CD4-positive, alpha-beta T cell treated with Interleukin-10 for 1 hour (primary cell): ENCODE measurements at places on chromosomes 11 and 22.

DNA sequence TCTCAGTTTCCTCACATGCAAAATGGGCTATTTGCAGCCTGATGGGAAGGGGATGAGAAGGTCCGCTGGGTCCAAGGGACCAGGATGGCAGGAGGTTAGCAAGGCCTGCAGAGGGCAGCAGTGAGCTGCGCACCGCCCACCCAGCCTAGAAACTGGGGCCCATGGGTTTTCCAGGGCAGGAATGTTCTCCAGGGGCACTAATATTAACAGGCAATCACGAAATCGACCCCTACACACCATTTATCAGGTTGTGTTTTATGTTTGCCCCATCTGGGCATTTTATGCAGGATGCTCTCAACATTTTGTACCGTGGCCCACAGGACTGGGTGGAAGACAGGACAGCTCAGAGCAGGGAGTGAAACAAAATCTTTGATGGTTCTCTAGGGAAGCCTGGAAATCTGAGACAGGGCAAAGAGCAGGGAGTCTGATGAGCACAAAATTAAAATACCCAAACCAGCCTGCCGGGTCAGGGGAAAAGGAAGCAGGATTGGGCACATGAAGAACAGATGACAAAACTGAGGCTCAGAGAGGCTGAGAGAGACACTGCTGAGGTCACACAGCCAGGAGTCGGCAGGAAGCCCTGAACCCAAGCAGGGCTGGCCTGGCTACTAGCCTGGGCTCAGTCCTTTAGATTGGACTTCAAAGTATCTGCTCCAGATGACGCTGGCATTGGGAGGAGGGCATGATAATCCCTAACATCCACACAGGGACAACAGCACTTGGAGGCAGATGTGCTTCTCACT is 1.6 kb upstream of the BCR start:
- peak; percentile 66 for DNase-seq

GRCh38 chr11:104581246-104581980 is 316.8 kb downstream of the CASP12 start:
- DNase-seq, result no peak

GRCh38 chr22:35627267-35628041 is 10.3 kb upstream of the MB start:
- peak; percentile 57 for DNase-seq

GRCh38 chr11:15379483-15379882 is 264.8 kb downstream of the INSC start:
- no peak for DNase-seq

DNA sequence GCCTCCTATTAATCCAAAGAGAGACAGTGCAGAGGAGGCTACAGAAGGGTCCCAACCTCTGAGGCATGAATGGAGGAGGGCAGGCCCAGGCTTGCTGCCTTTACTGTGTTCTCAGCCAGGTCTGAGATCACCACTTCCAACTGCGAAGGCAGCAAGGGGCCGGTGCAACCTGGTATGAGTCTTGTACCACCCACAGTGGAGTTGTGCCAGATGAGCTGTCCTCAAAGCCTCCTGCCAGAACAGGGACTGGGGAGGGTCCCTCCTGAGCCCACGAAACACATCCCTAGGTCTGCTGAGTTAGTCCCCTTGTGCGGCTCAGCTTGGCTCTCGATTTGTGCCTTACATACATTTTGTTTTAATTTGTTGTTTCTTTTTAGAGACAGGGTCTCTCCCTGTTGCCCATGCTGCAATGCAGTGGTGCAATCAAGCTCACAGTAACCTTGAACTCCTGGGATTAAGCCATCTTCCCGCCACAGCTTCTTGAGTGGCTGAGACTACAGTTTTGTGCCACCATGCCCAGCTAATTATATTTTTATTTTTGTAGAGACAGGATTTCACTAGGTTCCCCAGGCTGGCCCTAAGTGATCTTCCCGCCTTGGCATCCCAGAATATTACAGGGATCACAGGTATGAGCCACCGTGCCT is 9.3 kb downstream of the MIF start:
- DNase-seq, result no peak

DNA sequence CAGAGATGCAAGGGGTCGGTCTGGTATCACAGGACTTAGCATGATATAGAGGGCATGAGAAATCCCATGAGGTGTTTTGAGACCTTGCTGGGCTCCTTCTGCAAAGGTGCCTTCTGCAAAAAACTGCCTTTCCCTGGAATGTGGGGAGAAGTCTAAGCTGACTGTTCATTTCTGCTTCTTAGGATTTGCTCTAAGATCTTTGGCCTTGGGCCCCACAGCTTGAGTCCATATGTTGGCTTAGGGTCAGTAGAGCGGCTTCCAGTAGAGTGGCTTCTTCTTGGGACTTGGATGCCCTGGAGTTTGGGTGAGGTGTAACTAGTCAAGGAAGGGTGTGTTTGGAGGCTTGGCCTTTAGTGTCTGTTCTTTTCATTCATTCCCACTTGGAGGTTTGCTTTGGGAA is 37.0 kb downstream of the AMPD3 start:
- DNase-seq, result no peak

DNA sequence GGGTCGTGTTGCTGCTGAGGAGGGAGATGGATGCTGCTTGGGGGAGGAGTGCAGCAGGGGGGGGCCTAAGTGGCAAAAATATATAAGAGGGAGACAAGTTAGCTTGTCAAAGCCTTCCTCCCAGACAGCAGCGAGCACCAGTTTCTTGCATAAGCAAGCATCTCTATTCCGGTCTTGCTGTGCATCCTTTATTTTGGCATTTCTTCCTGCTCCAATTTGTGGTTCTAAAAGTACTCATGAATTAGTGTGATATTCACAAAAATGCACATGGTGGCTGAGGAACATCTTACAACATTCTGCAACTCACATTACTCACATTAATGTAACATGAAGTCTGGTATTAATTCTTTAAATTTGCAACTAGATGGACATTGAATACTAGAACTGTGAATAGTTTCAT is 32.1 kb downstream of the GDPD5 start:
- DNase-seq, result no peak

DNA sequence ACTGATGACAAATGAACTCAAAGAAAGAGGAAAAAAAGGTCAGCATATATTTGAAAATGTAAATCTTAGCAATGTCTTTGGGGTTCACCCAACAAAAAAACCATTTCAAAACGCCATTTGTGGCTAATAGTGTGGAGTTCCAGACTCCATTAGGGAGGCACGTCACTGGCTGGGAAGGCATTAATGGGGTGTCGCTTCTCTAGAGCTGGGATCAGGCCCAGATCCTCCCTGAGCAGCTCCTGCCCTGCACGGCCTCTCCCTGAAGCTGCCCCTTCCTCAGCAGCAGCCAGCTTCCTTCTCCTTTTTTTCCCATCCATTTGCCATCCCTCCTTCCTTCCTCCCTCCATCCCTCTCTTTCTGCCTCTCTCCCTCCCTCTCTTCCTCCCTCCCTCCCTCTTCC is 98.8 kb upstream of the LMO1 start:
- no peak for DNase-seq

- DNase-seq, result no peak
These were observed 182.1 kb upstream of the KIRREL3 start for GRCh38 chr11:127182586-127183203.

GRCh38 chr11:128956401-128957201 is 13.9 kb upstream of the TP53AIP1 start:
- peak; percentile 51 for DNase-seq

DNA sequence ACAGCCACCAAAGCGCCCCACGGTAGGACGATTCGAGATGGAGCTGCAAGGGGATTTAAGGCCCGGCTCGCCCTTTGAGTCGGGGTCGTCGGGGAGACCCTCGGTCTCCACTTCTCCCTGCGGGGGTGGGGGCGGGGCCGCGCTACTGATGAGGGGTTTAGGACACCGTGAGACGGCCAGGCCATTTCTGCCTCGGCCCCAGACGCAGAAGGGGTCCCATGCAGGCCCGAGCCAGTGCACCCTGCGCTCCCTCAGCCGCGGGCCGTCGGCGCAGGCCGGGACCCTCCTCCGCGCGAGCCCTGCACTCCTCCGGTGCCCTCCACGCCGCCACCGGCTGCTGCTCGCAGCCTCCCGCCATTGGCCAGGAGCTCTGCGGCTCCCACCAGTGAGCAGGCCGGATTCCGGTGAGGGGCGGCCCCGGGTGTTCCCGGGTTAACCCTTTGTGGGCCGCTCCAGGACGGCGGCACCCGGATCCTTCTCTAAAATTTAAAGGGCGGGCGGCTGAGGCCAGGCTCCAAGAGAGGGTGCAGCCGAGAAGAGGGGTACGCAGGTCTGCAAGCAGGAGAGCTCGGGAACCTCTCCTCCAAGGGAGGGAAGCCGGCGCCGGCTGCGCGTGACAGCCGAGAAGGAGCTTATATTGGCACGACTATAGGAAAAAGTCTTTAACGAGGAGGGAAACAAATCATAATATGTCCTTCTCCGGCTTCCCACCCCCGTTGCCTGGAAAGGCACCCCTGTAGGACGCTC is 18.0 kb downstream of the CREB3L1 start:
- DNase-seq, result peak; percentile 79
